HFFc6 (cell line): ENCODE measurements at places on chromosomes 6 and 20.

DNA sequence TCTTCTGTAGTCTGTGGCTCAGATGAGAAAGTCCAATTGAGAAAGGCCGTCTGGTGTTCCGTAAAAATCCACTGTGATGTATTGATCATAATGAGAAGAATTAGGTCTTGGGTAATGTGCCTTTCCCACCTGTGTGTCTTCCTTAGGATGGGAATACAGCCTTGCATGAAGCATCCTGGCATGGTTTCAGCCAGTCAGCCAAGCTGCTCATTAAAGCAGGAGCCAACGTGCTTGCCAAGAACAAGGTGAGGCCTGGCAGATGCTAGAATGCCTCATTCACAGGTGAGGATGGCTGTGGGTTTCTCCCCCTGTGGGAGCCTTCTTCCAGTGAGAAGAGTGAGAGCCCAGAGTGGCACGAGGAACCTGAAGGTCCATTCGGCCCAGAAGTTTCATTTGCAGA lies 32.7 kb downstream of the LYRM2 start:
- DNase-seq = no peak

DNA sequence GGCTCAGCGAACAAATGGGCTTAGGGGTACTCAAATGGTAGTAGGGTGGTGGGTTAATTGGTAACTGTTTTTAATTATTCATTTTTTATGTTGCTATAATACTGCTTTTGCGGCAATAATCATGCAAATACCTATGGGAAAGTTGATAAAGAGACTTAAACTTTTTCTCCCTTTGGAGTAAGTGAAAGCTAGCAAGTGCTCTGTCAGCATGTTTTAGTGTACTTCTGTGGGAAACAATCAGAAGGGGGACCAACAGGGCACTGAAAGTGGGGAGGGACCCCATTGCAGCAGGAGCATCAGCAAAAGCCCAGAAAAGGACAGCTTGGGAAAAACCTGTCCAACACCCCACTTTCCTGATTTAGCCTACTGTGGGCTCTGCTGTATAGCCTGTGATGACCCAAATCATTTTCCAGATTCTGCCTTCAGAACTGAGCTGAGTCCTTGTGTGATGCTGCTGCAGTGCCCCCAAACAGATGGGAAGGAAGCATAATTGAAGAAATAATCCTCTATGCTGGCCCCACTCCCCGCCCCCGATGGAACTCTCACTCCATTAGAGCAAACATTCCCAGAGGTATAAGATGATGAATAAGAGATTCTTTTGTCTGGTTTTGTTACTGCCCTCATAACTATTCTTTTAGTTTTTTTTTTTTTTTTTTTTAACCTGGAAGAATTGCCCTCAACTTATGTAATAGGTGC lies 322.8 kb downstream of the CD83 start:
- DNase-seq = no peak

GRCh38 chr6:33298773-33299236 lies at the start of gene RGL2:
RGL2 (minus strand) TSS chr6:33298942; CDS start chr6:33298610, 332 bp downstream.
- no peak for DNase-seq

- DNase-seq = no peak
These were observed 23.8 kb downstream of the TMEM14B start for GRCh38 chr6:10771371-10771894.

DNA sequence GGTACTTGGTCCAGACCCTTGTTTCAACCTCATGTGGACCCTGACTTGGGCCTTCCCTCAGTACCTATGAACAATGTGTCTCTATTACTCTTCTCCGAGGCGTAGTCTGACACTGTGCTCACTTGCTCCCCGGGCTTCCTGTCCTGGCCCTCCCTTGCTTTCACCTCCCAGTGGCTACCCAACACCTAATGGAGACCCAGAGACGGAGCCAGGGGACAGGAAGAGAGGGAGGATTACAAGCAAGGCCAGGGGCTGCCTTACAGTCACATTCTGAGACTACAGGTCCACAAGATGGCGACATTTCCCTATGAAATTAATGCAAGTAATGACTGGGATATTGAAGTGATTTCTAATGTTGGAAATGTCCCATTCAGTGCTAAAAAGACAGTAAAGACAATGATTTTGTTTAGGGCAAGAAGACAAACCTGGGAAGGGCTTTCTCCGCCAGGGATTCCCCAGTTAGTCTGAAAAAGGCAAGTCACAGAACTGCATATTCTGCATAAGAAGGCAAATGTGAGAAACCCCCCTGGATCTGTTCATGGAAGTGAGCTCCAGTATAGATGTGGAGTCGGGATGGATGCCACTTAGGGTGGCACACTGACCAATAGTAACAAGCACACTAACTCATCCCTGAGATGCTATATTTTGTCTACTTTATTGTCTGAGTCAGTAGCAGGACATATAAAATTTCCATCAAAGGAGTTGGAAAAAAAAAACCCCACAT lies 44.0 kb upstream of the ZBTB24 start:
- DNase-seq = peak; percentile 55
